ENCODE measurements at places on chromosomes 6 and 20. TPM values are rescaled to one million over a fixed set of nuclear protein-coding genes. Genes with fewer than 3 reads are reported as not detected.
A peak's percentile ranks its signal among the peaks of the same experiment; 100 is the strongest.

GRCh38 chr6:119145111-119145510 is 66.6 kb upstream of the FAM184A start:
- no peak for DNase-seq

DNA sequence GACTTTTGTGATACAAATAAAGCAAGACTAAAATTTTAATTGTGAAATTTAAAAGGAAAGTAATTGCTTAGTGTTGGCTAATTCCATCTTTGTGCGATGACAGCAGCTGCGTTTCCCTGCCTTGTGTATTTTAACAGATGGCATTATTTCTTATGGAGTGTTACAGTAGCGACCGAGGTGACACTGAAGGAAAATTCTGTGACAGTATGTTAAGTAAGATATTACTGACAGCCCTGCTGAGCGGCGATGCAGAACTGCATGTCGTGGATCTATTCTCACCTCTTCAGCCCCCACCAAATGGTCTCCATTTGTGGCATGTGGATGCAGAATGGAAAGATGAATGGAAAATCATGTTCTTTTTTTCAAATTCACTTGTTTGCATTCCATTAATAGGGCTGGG is 289.4 kb downstream of the RNF144B start:
- no peak for DNase-seq

GRCh38 chr6:22150368-22151035 is 146.3 kb downstream of the PRL start:
- DNase-seq, result no peak

DNA sequence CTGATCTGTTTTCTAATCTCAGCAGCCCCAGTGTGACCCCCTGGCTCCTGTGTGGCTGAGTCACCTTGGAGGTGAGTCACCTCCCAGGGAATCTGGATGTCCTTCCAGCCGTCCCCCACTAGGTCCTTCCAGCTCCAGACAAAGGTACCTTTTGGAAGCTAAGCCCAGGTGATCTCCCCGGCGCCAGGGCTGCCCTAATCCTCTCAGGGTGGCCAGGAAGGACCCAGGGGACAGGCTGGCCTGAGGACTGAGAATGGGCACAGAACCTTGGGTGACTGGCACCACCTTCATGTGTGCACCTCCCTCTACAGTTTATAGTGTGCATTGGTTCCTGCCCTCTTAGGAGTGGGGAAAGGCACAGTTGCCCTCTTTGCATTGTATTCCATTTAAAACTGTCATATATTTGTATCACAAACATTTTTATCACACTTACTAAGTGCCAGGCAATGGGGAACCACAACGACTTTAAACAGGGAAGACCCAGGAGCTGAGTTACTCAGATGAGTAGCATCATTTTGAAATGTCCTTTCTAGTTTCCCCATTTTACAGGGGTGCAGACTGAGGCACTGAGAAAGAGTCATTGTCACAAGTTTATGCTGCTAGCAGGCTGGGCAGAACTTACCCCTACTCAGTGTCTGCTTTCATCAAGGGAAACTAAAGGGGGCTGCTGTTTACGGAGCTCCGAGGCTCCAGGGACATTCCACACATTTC is 2.6 kb upstream of the BPIFB4 start:
- DNase-seq, result no peak

DNA sequence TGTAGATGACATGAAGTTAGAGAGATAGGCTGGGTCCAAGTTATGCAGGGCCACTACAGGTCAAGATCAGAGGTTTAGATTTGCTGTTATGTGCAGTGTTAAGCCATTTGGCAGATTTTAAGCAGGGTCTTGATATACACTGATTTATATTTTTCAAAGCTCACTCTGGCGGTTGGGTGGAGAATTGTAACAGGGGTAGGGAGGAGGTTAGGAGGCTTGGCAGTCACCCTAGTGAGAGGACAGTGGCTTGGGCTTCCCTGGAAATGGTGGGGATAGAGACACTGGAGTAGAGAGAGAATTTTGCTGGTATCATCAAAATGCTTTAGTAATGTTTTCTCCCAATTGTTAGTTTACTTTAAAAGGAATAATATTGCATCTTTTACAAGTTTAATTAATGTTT is 149.5 kb upstream of the SUPT3H start:
- no peak for DNase-seq

DNA sequence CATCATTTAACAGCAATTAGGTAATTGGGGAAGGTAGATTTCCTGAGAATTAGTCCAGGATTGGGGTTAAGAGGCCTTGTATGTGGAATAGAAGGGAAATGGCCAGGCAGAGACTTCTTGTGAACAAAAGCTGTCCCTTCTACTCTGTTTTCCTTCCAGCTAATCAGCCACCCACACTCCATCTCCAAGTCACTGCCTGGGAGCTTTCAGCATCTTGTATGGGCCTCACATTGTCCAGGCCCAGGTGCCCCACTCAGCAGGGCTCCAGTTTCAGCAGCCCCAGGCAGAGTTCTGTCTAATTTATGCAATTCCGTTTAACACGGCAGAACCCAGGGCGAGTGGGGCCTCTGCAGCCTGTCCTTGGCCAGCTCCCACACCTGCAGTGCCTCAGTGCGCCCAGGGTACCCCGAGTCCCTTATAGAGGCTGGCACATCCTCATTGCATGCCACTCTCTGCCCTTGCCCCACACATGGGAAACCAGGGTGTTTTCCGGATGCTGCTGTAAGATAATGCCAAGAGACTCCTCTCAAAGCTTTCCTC is 113.0 kb downstream of the EDN3 start:
- DNase-seq, result no peak

- DNase-seq, result no peak
Measured at GRCh38 chr20:59657459-59658046, 53.2 kb downstream of the PHACTR3 start.

DNA sequence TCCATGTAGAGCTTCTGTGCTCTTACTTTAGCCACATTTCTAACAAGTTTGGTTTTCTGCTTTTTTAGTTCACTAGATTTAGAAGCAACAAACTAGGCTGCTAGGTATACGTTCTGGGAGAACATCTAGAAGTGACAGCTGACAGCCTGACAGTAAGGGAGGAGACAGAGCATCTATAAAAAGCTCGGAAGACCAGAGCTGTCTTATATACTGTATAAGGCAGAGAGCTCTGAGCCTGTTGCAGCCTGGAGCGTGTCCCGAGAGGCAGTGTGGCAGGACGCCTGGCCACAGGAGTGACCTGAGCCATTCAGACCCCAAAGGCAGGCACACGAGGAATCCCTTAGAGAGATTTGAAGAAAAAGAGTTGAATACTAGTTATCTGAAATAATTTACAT is 24.6 kb downstream of the PPP1R14C start:
- DNase-seq, result no peak

DNA sequence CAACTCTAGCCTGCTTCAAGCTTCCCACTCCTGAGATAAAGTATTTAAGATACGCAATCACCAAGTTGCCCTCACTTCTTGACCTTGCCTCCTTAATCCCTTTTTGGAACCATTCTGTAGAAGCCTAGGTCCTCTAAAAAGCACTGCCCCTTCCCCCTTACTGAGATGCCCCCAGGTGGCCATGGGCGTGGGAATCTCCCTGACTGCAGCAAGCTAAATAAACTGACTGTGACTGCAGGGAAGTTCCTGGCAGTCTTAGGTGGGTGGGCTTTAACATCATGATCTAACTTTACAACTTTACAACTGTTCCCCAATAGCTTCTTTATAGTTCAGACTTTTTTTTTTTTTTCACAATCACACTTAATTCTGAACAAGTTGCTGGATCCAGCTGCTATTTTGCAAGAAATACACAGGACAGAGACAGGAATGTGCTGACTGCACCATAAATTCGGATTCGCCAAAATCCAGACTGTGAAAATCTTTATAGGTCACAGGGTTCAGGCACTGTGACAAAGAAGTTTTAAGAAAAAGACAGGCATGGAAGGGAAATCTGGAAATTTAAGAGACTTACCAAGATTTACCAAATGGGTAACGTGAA is 344.2 kb upstream of the SULF2 start:
- no peak for DNase-seq

GRCh38 chr6:158669145-158670035 is 19.5 kb downstream of the SYTL3 start:
- no peak for DNase-seq

GRCh38 chr20:36886859-36887751 is 11.2 kb downstream of the TLDC2 start:
- peak; percentile 66 for DNase-seq

- no peak for DNase-seq
Measured at GRCh38 chr6:146050168-146050567, 21.3 kb downstream of the GRM1 start.

- no peak for DNase-seq
Measured at GRCh38 chr20:61771805-61772350, 293.8 kb downstream of the TAF4 start.

DNA sequence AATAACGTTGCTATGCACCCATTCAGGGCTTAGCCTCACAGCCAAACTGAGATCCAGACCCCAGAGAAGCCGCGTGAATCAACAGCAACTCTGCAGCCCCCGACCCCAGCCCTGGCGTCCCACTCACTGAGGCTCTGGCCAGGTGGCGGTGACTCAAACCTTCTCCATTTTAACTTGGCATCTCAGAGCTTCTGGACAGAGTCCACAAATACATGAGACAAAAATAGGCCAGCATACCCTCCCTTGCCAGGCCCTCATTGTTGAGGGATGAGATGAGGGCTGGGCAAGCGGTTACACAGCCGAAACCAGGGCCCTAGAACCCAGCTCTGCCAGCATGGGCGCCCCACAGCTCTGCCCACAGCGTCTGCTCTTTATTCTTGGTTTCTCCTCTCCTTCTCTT is 118.4 kb downstream of the MYLK4 start:
- no peak for DNase-seq

GRCh38 chr6:116847227-116847626 is 18.3 kb upstream of the GPRC6A start:
- no peak for DNase-seq

DNA sequence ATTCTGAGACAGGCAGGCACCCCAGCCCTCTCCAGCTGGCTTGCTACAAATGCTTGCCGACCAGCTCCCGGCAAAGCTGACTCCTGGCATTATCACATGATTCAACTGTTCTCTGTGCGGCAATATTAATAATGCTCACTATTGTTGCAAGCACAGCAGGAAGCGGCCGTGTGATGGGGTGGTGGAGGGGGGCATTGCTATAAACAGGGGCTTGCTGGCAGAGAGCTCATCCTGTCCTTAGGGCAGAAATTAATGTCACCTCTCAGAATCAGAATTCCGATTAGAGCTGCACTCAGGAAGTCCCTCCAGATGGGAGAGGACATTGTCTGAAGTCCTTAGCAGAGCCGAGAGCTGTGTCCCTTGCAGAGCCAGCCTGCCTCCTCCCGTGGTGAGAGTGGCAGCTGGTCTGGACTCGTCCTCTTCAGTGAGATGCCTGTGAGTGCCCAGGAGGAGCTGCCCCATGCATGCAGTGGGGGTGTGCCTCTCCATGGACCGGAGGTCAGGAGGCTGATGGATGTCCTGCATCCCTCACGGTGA is 162.5 kb downstream of the CDH4 start:
- no peak for DNase-seq

- no peak for DNase-seq
Measured at GRCh38 chr6:63352544-63353285, 32.9 kb upstream of the LGSN start.

- no peak for DNase-seq
Measured at GRCh38 chr6:21902628-21903169, 309.1 kb downstream of the SOX4 start.

- DNase-seq, result no peak
Measured at GRCh38 chr6:128403618-128404444, 116.6 kb downstream of the PTPRK start.

Gene CTAGE9
- total RNA-seq, result not detected

Gene NTSR1
- 0.98 TPM for total RNA-seq

Gene GPX6
- total RNA-seq, result not detected

Gene CEP162
- total RNA-seq, result 6.0 TPM

Gene UNC5CL
- 1.7 TPM for total RNA-seq

Gene CENPB
- total RNA-seq, result 70.8 TPM

Gene ADGB
- total RNA-seq, result not detected

Gene AIF1
- total RNA-seq, result not detected

Gene ZBTB46
- total RNA-seq, result 4.9 TPM

Gene MDFI
- total RNA-seq, result 22.6 TPM
